ENCODE measurements at places on chromosomes 11 and 22. TPM values are rescaled to one million over a fixed set of nuclear protein-coding genes. Genes with fewer than 3 reads are reported as not detected.
A peak's percentile ranks its signal among the peaks of the same experiment; 100 is the strongest.

DNA sequence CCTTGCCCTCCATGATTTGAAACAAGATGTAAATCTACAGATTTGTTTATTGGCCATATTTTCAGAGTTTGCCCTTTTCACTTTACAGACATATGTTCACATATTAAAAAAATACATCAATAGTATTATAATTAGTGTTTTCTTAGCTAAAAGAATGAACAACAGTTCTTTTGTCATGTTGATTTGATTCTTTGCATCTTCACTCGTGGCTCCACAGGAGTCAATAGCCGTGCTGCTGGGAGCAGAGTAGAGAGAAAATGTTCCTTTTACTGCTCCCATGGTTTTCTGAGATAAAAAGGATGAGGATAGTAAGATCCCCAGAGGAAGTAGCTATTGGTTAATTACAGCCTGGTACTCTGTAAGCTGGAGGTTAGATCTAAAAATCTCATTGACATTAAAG lies 151.2 kb downstream of the PGR start:
- no peak for DNase-seq

GRCh38 chr11:101510591-101510990 lies 73.2 kb downstream of the TRPC6 start:
- no peak for DNase-seq

- DNase-seq: no peak
These were observed 20.9 kb downstream of the TMPRSS13 start for GRCh38 chr11:117908109-117908895.

- no peak for DNase-seq
These were observed 8.5 kb downstream of the CCDC88B start for GRCh38 chr11:64348383-64349024.

DNA sequence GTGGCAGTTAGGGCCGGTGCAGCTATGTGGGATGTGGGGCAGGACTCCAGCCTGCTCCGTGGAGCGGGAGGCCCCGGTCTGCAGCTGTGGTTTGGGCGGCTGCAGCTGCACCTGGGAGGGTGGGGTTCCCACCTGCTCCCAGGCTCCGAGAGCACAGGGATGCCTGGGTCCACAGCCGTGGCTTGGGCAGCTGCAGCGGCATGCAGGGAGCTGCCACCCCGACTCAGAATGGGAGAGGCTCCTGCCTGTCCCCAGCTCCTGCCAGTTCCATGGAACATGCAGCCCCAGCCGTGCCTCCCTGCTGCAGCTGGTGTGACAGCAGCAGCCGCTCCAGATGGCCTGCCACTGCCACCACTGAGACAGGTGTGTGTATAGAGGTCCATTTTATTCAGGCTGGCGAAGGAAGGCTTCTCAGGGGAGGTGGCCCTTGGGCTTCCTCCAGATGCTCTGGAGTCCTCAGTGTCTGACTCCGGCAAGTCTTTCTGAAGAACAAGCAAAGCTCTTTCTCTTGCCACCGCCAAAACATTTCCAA lies 21.8 kb upstream of the UPK3A start:
- DNase-seq: no peak

DNA sequence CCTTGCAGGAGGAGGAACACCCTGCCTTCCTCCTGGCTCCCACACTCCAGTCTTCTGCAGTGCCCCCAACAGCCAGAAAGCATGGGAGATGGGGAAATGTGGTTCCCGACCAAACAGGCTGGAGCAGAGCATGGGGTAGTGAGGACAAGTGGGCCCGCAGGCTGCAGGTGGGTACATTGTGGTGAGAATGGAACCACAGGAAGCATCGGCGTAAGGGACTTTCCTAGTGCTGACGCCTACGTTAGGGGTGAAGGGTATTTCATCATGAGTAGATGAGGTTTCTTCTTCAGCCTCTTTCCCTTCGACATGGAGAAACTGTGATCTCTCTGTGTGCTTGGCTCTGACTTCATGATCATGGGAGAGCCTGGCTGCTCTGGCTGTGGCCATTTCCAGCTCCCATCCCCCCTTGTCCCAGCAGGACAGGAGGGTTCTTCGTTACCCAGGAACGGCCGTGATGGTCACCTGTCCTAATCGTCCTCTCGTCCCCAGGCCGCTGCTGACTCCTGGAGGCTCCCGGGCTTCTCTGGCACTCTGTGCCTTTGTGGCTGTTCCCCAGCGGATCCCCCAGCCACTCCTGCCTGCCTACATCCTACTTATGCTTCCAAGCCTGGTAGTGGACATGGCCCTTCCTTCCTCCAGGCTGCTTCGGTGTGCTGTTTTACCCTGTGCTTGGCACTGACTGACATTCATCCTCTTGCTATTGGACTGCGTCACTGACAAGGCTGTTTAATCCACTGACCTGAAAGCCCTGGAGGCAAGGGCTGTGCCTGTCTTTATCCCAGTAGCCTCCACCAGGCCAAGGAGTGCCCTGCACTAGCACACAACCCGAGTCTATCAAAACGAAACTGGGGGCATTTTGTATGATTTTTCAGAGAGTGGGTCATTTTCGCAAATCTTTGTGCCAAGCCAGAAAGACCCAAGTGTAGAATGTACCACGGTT lies 65.2 kb upstream of the CECR2 start:
- peak; percentile 87 for DNase-seq

- DNase-seq: no peak
These were observed 15.8 kb downstream of the IGLL5 start for GRCh38 chr22:22903355-22903777.

DNA sequence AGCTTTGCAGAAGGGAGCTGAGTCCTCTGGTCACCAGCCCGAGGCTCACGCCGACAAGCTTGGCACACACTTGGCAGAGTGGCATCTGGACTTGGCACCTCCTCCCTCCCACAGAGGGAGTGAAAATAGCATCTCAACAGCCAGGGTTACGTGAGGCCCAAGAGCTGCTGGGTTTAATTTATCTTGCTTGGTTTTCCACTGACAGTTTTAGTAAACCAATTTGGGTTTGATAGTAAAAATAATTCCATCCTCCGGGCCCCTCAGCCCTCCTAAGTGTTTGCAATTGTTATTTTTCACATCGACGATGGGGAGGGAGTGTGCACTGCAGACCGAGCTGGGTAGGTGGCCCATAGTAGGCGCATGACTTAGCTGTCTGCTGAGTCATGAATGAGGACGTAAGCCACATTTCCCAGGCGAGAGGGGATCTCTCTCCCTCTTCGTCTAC lies 107.6 kb upstream of the ASPHD2 start:
- DNase-seq: no peak

GRCh38 chr11:19712281-19713195 lies at the start of gene NAV2:
Gene NAV2, plus strand, starts transcription at chr11:19712837. Its CDS starts 859 bp downstream, at chr11:19713696.
- DNase-seq: peak; percentile 81

- no peak for DNase-seq
These were observed 6.6 kb upstream of the MARK2 start for GRCh38 chr11:63832336-63832735.

- DNase-seq: no peak
These were observed 629.0 kb downstream of the BRD1 start for GRCh38 chr22:49198705-49199084.

- peak; percentile 19 for DNase-seq
These were observed 6.8 kb upstream of the CREB3L1 start for GRCh38 chr11:46270684-46271083.

DNA sequence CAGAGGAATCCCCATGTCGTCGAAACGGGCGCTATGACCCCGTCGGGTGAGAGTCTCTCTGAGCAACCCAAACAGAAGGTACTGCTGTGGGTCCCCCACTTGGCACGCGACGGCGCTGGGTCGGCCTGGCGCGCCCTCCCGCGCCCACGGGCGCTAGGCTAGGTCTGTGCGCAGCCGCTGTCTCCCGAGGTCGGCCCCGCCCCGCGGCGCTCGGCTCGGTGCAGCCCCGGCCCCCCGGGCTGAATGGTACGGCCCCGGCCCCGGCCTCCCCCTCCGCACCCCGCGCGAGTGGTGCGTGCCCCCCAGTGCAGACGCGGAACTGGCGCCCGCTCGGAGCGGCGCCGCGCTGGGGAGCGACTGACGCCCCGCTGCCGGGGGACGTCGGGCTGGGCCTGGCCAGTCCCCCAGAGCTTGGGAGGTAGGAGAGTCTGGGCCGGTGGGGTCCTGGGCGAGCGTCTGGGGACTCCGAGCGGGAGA lies at the start of gene MADD:
TSS of gene MADD (plus strand) at position 305 of the 477 bp plus-strand sequence.
- DNase-seq: peak; percentile 96

DNA sequence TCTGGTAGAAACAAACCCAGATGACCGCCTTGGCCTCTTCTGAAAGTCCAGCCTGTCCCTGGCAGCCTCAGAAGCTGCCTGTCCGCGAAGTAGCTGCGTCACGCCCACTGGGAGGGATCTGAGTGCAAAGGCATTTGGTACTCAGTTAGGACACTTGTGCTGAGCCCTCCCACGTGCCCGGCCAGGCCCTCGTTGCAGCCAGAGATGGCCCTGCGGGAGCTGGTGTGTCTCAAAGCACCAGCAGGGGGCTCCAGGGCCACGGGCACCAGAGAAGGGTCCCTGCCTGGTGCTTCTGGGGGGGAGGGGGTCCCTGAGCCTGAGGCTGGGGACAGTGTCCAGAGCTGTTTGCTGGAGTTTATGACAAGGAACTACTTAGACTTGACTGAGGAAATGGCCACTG lies 5.8 kb downstream of the SELENOO start:
- peak; percentile 36 for DNase-seq

DNA sequence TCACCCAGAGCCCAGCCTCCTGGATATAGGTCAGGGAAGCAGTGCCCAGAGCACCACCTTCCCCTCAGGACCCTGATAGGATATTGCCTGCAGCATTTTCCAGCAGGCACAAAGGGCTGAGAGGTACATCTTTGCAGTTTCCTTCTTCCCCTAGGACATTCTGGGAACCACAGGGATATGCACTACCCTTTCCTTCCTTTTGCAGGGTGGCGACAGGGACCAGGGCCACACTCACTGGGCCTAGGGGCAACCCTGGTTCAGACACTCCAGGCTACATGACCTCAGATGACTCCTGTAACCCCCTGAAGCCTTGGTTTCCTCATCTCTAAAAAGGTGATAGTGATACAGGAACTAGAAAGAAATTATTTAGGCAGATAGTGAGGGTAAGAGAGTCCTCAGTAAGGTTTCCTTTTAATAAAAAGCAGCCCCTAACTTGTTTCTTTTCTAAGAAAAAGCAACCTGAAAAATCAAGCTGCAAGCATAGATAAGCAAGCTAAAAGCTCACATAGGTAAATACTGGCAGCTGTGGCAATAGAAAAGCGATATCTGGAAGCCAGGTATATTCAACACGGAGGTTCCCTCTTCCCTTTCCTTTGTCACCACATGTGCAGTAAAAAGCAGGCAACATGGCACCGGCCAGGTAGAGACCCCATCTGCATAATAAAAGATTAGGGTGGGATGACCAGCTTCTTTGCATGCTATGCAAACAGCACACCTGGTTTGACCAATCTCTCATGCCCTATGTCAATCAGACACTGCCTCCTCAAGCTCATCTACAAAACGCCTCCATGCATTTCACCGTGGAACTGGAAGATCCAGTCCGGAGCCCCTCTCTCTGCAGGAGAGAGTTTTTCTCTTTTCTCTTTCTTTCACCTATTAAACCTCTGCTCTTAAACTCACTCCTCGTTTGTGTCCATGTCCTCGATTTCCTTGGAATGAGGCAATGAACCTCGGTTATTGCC lies 13.2 kb upstream of the MRGPRX2 start:
- no peak for DNase-seq

DNA sequence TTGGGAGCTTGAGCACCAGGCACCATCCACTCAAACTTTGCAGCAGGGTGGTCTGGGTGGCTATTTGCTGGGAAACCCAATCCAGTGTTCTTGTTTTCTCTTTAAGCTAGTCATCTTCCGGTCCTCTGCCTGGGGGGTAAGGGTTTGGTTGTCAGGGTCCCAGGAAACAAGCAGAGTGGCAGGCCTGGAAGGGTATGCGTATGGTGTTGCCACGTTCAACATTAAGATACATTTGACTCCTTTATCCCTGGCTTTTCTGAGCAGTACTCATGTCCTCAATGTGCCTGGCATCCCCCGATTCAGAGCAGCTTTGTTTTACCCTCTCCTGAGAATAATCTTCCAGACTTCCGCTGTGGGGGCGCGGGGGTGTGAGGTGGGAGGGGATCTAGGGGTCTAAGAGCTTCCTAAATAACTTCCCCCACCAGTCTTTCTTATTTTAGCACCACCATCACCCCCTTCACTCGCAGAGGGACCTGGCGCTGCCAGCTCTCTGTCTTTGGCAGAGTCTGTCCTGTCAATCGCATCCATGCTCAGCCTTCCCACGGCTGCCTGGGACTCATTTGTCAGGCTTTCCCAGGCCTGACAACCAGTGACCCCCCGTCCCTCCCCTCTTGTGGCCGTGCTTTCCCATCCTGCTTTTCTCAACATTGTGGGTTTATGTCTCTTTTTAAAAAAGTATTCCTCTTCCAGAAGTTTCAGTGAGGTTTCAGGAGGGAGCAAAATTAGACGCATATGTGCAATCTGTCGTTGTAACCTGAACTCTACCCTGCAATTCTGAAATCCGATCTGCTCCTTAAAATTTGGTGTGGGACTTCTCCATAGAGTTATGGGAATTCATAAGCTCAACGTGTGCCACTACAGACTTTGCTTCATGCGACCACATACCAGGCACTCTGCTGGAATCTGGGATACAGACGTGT lies 27.0 kb upstream of the RBFOX2 start:
- no peak for DNase-seq

GRCh38 chr11:122306831-122307391 lies 190.9 kb upstream of the BLID start:
- no peak for DNase-seq

WDR74 gene
- 131 TPM for total RNA-seq

SCO2 gene
- total RNA-seq: 1.1 TPM

MS4A4A gene
- total RNA-seq: 0.51 TPM

CXCR5 gene
- total RNA-seq: 108 TPM

GNG3 gene
- total RNA-seq: 0.95 TPM

APOA1 gene
- not detected for total RNA-seq

C11orf21 gene
- 22.8 TPM for total RNA-seq

SIRT3 gene
- total RNA-seq: 33.6 TPM
